Suppressor macrophage treated with lipopolysaccharide for 4 hours (primary cell): ENCODE measurements at places on chromosomes 3 and 15.

DNA sequence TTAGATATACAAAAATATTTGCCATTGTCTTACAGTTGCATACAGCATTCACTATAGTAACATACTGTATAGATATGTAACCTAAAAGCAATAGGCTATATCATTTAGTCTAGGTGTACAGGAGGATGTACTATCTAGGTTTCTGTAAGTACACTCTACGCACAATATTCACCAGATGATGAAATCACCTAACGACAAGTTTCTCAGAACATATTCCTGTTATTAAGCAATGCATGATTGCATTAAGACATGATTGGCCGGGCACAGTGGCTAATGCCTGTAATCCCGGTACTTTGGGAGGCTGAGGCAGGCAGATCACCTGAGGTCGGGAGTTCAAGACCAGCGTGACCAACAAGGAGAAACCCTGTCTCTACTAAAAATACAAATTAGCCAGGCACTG, 14.5 kb upstream of the PRKCI start:
- no peak for DNase-seq

GRCh38 chr15:70627734-70628548, 135.4 kb downstream of the UACA start:
- no peak for DNase-seq

GRCh38 chr3:75272691-75273090, 391.4 kb upstream of the FRG2C start:
- DNase-seq, result no peak

GRCh38 chr3:188711881-188712247, 459.9 kb upstream of the TPRG1 start:
- peak; percentile 39 for DNase-seq

GRCh38 chr15:60757831-60758570, 279.1 kb upstream of the ICE2 start:
- DNase-seq, result no peak

GRCh38 chr3:121976727-121977126, 45.3 kb downstream of the ILDR1 start:
- DNase-seq, result no peak

GRCh38 chr15:56613811-56614210, 119.5 kb downstream of the ZNF280D start:
- no peak for DNase-seq

DNA sequence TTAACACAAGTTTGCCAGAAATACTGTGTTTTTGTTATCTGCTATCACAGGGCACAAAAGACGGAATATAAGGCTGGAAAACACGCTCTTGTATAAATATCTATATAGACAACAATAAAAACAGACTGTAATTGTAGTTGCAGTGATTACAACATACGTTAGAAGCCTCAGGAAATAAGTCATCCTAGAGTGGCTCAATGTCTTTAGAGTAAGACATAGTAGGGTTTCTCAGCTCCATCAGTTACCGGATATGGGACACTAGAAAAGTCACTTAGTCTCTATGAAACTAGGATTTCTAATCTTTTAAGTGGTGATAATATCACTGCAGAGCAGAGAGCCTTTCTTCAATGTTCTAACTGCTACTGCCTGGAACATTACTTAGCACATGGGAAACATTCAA, 208.8 kb downstream of the STAG1 start:
- DNase-seq, result peak; percentile 70

DNA sequence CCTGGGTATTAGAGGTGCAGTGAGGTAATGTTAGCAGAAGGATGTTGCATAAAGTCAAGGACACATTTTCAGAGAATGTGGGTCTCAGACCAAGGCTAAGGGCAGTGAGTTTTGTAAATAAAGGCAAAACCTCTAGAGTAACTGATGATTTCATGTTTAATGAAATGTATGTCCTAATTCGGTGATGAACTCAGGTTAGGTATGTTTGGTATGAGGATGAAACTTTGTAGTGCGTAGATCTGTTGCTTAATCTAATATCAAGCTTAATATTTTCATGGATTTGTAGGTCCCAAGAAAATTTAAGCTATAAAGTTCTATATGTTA, 3.6 kb downstream of the USP50 start:
- no peak for DNase-seq

DNA sequence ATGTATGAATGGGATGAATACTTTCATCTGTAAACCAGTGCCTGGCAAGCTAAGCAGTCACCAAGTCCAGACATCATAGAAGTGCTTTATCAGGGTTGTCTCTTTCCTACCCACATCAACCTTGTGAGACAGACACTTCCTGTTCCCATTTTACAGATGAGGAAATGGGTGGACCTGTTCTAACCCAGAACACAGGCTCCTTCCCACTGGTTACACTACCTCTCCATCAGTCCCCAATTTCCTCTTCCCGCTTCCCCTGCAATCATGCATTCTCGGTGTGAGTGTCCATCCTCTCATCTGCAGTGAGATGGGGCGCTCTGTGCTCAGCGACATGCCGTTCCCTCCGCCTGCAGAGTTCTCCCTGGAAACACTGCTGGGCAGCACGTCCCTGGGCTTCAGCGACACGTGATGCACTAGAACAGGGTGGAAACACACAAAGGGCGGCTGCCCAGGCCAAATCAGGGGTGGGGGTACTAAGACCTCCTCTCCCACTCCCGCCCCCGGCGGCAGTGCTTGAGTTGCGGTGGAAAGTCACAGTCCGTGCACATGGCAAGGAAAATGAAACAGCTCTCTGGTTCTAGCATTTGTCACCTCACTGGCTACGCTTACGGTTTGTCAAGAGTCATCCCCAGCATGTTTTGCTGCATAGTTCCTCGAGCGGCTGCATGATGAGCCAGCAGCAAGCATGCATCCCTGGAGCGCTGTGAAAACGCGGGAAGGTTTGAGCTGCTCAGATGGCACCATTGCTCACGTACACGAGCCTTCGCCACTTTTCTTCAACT, 201.1 kb downstream of the ADAMTS17 start:
- DNase-seq, result no peak

DNA sequence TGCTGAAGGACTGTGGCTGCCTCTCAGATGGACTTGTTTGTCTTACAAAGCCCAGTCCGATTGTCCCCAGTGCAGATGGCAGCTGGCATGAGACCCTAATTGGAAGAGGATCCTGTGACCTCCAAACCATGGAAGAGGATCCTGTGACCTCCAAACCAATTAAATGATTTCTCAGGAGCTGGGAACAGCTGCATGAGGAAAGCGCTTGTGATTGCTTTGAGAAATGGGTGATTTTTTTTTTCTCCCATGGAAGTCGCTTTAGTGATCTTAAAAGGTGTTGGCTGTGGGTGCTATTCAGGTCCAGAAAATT, 68.4 kb upstream of the LARS2 start:
- DNase-seq, result no peak

DNA sequence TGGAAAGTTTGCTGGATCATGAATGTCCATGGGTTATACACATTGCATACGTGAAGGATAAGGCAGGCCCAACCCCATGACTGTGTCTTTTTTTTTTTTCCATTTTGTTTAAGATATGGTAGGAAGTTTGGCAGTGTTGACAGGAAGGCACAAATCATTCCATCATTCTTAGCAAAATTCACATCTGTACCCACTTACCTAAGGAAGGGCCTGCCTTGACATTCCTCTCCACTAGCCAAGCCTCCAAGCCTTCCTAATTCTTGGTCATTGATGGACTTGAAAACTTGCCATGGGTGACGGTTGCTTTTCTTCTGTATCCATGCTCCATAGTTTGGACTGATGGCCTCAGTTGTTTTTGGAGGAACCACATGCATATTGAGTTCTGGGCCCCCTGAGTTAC, 54.4 kb downstream of the ARNT2 start:
- no peak for DNase-seq

DNA sequence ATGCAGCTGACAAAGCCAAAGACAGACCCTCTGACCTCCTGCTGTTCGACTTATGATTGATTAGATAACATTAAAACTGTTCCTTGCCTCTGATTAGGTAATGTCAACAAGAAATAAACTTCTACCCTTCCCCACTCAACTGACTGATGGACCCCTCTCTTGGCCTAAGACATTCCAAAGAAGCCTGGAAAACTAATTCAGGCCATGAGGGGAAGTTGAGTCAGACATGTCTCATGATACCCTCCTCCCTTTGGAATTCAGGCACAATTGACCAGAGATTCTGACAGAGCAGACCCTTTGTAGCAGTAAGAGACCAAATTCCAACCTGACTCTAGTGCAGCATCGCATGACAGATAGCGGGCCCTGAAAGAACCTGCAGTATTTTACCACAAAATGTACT, 354.5 kb downstream of the OCA2 start:
- no peak for DNase-seq

- no peak for DNase-seq
These were observed 169.9 kb upstream of the CTNNB1 start for GRCh38 chr3:41029356-41029755.

GRCh38 chr15:43214169-43214568, 6.6 kb downstream of the EPB42 start:
- no peak for DNase-seq

- DNase-seq, result no peak
These were observed 11.3 kb upstream of the TMOD3 start for GRCh38 chr15:51818150-51818549.

DNA sequence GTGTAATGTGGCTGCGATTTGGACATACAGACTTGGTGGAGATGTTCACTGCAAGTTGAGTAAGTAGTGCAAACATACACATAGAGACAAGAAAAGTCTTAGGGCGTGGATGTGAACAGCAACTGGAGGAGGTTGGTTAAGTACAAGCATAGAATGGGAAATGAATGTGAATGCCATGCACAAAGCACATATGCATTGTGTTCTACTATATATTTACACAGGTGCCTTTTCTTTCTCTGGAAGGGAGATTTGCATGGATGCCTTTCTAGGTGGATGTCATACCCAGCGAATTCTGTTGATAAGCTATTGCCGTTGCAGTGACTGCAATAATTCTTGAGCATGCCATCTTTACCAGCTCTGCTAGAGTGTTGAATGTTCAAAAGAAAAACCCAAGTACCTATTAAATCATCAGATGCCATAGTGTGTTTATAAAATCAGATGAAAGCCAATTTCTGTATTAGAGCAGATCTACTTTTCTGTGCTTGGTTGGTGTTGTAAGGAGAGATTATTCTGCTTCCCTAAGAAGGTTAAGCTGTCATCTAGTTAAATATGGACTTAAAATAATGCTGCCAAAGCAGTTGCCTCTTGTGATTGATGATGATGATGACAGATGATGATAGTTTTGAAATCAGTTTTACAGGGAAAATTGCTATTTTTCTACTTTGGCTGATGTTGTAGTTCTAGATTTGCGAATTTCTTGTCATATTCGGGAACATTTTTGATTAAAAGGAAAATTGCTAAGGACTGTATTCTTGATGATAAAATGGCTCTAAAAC, 148.4 kb downstream of the CNTN4 start:
- no peak for DNase-seq

- no peak for DNase-seq
These were observed 117.8 kb downstream of the GHSR start for GRCh38 chr3:172330413-172330812.

DNA sequence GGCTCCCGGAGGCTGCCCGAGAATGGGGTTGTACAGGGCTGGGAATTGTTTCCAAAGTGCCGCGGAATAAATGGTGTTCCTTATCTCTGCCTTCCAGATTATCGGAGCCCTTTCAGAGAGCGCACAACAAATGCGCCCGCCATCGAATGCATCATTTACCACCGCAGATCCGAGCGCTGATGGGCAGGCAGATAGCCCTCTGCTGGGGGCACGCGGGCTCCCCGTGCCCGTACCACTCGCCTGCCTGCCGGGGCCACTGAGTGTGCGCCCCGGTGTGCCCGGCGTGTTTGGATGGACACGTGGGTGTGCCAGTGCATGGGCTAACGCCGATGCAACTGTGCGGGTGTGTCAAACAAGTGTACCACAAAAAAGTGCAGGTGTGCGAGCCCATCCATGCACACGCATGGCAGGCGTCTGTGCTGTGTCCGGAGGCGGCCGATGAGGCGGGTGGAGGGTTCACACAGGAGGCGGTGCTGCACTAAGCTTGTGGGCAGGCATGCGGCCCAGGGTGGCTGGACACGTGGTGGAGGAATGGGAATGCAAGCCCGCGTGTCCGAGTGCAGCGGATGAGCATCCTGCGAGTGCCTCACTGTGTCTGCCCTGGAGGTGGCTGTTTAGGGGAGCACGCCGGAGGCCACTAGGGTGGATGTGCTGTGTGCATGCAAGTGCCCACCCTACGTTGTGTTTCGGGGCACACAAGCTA, 3.8 kb upstream of the GATA2 start:
- DNase-seq, result no peak

- DNase-seq, result no peak
These were observed 113.8 kb downstream of the PPM1L start for GRCh38 chr3:160869825-160870224.

- DNase-seq, result no peak
These were observed 54.9 kb downstream of the EPHB3 start for GRCh38 chr3:184616436-184616835.

- DNase-seq, result no peak
These were observed 32.1 kb upstream of the CLASP2 start for GRCh38 chr3:33750211-33750548.

DNA sequence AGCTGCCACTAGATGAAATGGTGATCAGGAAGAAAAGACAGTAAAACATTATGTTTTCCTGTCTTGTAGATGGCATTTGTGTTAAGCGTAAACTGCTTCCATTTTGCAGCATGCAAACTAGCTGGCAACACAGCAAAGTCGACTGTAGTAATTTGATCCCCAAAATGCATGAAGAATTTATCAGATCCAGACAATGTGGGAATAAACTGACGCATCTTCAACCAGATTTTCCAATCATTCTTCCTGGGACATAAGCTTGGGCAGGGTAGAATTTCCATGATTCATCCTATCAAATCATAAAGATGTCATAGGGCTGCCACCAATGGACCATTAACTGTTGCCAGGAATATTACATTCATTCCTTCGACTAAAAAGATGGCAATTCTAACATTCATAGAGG, 260.3 kb downstream of the ERC2 start:
- no peak for DNase-seq

DNA sequence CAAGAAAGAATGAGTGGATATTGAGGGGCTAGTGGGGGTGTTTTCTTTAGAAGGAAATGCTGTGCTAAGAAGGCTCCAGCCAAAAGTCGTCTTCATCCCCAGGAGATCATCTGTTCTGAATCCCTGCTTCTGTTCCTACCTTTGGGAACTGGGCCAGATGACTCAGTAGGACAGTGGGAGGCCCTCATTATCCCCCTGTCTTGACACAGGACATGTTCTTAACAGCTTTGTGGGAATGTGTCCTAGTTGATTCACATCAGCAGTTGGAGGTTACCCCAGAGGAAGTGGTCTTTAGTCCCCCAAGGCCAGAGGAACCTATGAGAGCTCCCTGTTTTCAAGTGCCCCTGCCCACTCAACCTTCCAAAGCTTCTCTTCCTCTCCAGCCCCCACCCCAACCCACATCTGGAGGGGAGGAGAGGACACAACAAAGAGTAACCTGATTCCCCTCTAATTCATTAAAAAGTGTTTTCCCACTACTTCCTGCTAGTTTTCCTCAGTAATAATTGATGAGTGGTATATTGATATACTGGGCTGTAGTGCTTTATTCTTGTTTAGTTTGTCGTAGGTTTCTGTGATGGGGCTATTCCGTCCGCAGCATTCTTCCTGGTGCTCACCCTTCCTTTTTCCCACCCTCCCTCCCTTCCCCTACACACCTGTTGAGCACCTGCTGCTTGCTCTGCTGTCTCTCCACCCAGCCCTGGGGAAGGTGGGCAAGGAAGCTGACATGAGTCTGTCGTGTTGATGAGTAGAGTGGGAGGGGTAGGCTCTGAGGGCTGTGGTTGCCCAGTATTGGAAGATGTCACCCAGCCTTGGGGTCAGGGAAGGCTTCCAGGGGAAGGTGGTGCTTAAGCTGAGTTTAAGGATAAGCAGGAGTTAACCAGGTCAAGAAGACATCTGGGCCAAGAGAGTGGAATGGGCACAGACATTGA, 9.3 kb downstream of the PXYLP1 start:
- DNase-seq, result no peak
